ENCODE measurements at places on chromosomes 2 and 18. TPM values are rescaled to one million over a fixed set of nuclear protein-coding genes. Genes with fewer than 3 reads are reported as not detected.

SAG gene
- not detected for total RNA-seq

PSMD1 gene
- 171 TPM for total RNA-seq

GLI2 gene
- total RNA-seq = 25.2 TPM

CYS1 gene
- 0.26 TPM for total RNA-seq

DNA sequence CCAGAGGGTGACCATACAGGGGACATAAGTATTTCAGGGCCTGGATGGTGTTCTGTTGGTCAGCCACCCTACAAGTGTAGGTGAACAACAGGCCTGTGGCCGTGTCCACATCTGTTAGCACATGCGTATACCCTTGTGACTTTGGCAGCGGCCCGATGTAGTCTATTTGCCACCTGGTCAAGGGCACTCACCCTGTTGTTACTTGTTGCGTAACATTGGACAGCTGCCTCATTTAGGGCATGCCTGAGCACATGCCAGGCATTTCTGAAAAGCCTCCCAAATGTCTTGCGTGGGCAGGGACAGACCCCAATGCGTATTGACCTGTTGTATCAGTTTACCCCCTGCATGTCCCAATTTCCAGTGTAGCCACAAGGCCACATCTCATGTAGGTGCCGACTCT lies 235.0 kb downstream of the MBD5 start:
- no peak for DNase-seq

DNA sequence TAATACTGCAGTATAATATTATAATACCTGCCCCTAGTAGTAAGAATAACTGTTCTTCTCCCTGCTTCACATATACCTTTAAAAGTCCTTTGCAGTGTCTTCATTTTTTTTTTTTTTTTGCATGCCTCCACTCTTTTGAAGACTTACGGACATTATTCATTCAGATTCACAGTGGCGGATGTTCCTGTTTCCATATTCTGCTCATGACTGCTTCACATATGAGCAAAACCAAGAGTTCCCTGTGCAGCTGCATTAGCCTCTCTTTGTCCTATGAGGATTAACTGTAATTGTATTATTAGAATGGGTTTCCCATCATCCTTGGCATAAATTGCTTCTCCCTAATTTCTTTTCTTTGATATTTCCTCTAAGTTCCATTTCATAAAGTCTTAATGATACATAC lies 12.8 kb downstream of the IL18RAP start:
- no peak for DNase-seq

GRCh38 chr2:109195193-109196045 lies 66.4 kb downstream of the SH3RF3 start:
- no peak for DNase-seq

DNA sequence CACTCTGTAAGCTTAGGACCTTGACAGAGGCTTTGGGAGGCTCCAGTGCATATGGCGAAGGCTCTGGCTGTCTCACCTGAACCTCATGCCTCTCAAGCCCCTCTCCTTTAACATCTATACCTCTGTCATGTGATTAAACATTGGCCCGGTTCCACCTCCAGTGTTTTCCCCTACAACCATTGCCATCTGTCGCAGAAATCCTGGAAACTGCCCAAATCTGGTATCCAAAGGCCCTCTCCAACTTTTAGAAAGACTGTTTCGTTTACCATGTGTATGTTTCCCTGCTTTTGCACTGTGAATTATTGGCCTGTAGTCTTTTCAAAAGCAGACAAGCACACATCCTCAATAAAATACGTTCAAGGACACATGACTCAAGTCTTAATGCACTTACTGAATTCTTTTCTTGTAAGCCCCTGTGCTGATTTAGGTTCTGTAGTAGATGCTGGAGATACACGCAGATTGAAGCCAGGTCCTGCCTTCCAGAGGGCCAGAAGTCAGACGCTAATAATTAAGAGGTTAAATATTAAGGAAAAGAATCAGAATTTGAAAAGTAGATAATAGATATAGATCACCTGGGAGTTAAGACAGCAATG lies 386.4 kb upstream of the SLC14A2 start:
- no peak for DNase-seq

DNA sequence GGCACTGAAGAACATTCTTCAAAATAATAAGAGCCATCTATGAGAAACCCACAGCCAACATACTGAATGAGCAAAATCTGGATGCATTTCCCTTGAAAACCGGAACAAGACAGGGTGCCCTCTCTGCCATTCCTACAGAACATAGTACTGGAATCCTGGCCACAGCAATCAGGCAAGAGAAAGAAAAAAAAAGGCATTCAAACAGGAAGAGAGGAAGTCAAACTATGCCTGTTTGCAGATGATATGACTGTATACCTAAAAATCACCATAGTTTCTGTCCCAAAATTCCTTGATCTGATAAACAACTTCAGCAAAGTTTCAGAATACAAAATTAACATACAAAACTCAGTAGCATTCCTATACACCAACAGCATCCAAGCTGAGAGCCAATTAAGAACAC lies 119.5 kb upstream of the PARD3B start:
- no peak for DNase-seq

DNA sequence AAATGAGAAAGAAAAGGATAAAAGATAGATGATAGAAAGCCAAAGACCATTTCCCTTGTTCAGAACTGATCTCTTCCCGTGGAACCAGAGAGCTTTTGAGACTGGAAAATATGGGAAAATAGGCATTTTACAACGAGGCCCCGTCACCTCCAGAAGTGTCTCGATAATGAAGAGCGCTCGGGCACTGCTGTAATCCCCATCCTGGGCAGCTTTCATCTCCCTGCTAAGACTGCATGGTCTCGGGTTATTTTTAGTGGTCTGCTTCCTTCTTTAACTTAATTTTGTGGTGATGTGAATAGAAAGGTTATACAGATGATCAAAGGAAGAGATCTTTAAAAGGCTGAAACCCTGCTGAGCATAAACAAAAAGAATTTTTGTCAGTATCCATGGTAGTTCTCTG lies 176.6 kb downstream of the METTL4 start:
- DNase-seq = no peak

GRCh38 chr2:98608116-98608961 lies at the start of the genes COA5 and UNC50:
TSS of gene COA5 (minus strand) at chr2:98608512. CDS start at chr2:98608405, 107 bp downstream.
TSS of gene UNC50 (plus strand) at chr2:98608589. CDS start at chr2:98609760, 1,171 bp downstream.
- peak; percentile 94 for DNase-seq

GRCh38 chr2:68943581-68944568 lies 8.8 kb downstream of the GKN2 start:
- DNase-seq = peak; percentile 92

DNA sequence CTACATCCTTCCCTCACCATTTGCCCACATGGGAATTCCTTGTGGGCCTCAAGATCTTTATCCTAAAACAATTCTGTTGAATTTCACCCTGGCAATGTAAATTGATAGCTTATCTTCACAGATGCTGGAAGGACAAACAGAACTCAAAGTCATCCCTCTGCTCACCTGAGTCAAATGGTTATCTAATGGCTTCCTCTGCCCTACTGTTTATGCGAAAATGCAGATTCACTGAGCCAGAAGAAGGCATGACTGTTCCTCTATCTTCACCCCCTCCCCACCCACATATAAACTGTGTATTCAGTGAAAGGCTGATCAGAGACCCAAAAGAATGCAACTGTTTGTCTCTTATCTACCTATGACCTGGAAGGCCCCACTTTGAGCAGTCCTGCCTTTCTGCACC lies 43.9 kb upstream of the VWA3B start:
- peak; percentile 47 for DNase-seq

DNA sequence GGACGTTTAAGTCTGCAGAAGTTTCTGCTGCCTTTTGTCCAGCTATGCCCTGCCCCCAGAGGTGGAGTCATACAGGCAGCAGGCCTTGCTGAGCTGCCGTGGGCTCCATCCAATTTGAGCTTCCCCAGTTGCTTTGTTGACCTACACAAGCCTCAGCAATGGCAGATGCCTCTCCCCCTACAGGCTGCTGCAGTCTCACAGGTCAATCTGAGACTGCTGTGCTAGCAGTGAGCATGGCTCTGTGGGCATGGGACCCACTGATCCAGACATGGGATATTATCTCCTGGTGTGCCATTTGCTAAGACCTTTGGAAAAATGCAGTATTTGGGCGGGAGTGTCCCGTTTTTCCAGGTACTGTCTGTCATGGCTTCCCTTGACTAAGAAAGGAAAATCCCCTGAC lies 726.0 kb downstream of the ERBB4 start:
- DNase-seq = peak; percentile 65

- no peak for DNase-seq
Observed at GRCh38 chr2:148538375-148538774, 106.2 kb upstream of the EPC2 start.

GRCh38 chr2:237405605-237406004 lies 8.4 kb downstream of the COL6A3 start:
- no peak for DNase-seq

Data from endodermal cell (in vitro differentiated cells).